ENCODE measurements at places on chromosomes 4 and X.

- DNase-seq: no peak
These were observed 5.7 kb downstream of the SH3BP2 start for GRCh38 chr4:2798399-2799223.

DNA sequence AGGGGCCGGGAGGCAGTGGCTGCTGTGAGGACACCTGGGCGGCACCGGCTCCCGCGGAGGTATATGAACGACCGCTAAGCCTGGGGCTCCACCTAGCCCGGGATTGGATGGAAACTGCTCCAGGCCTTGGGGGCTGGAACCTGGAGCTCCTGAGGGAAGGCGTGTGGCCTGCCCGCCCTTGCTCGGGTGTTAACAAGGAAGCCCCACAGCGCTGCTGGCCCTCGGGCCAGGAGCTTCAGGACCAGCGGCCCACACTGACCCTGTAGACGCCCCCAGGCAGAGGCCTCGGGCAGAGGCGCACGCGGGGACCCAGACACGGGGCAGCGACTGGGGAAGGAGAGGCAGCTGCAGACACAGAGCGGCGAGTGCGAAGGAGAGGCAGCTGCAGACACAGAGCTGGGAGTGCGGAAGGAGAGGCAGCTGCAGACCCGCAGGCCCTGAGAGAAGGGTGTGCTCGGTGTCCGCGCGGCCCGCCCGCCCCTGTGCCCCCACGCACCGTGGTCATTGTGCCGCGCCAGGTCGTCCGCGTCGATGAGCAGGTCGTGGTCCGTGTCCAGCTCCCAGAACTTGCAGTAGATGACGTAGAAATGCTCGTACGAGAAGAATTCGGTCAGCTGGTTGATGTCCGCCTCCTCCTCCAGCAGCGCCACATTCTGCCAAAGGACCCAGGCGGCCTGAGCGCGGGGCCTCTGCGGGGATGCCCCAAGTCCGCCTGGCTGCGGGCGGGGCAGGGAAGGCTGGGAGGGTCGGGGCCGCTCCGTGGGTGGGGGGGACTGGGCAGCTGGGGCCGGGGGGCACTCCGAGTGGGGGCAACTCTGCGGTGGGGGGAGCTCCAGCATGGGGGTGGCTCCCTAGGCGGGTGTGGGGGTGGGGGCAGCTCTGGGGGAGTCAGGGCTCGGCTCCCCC is 26.7 kb upstream of the GTPBP6 start:
- DNase-seq: no peak

DNA sequence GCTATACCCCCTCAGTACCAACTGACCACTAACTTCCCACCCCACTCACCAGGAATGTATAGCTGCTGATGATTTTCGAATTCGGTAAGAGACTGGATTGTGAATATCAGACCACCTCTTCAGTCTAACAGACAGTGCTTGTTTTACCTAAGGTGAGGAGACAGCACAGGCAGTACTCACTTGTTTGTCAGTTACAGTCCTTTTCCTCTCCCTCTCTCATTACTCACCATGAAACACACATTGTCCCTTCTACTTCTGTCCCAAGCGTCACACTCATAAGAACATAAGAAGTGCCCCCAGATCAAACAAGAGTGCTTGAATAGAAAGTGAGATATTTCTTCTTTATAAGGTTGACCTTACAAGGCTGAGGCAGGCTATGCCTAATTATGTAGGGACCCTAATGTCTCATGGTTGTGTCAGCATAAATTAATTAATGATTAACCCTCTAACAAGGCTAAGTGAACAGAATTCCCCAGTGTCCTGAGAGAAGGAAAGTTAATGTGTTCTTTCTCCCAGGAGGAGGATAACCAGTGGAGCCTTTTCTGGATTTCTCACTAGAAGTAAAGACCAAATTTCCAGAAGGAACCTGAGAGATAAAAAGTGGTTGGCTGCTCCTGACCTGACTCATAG is 32.2 kb downstream of the ZCCHC12 start:
- no peak for DNase-seq

DNA sequence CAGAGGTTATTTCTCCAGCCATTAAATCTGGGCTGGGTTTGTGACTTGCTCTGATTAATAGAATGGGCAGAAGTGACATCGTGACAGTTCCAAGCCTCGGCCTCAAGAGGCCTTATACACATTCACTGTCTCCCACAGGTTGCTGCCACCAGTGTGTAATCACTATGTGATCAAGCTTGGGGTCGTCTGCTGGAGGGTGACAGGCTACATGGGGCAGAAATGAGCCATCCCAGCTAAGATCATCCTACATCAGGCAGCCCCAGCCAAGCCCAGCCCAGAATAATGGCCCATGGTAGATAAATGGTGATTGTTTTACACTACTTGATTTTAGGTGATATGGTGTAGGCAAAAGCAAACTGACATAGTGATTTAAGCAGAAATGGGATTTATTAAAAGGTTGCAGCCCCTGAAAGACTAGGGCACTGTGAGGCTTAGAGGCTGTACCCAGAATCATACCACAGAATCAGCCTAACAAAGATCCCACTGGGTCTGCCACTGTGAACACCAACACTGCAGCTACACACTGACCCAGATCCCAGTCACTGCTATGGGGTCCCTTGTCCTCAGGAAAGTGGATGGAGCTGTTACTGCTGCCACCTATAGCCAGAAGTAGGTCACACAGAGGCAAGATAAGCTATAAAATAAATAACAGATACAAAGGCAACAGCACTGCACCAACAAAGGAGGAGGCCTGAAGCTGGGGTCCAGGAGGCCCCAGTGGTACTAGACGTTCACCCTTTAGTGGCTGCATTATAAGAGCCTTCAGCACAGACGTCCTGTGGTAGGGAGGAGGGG is 159.6 kb upstream of the RBPJ start:
- DNase-seq: no peak

DNA sequence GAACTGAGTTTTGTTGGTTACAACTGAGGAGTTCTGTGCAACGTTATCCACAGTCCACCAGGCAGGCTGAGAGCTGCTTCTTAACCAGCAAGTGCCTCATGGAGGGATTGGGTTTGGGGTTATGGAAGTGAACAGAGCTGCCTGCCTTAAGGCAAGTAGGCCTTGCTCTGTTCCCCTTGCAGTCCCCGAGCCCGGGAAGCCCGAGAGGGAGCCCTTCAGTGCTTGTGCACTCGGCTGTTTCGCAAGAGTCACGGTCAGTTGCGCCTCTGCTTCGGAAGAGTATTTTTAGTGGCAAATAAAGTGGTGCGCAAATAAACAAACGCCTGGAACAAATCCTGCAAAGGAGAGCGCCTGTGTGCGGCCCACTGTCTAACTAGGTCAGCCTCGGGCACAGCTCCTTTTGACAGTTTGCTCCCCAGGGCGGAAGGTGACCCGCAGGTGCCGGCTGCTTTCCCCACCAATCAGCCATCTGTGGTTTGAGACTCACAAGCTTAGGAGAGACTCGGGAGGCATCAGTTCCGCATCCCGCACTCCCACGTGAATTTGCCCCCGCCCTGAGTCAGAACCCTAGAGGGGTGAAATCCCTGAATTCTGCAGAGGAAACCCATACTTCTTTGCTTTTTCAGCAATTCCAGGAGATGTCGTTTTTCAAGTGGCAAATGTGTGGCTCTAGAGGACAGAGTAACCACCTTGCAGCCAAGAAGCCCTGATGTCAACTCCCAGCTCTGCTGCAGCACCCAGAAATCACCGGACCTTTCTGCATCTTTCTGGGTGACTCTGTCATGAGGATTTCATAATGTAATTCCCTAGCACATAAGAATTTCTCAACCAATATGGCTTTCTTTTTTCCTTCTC is 56.8 kb downstream of the LGI2 start:
- DNase-seq: no peak

DNA sequence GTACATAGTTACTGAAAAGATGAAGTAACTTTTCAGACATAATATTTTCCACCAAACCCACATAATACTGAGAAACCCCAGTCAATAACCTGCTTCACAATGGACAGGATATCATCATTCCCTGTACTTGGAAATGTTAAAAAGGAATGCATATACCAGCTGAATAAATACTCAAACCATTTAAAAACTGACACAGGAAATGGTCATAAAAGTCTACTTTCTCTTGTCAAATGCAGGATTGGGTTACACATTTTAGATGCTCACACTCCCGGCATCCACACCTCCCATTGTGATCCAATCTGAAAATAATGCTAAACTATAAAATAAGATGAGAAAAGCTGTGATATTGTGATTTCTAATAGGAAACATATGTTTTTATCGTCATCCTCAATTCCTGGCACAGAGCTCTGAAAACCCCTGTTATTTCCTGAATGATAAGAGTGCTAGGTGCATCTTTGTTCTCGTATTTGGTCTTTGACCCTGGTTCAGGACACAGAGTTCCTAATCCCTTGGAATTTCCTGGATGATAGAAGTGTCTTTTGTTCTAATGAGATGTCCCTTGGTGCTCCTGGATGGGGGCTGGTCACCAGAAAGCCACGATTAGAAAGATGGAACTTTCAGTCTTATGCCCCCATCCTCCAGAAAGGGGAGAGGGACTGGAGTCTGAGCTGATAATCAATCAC is 821.3 kb downstream of the TRIML1 start:
- DNase-seq: no peak

Measured in DMS 273 treated with DMSO at 0.1 percent for 48 hours (cell line).